AG08395 (cell line): ENCODE measurements at places on chromosomes 6 and 20.

GRCh38 chr6:169915769-169916550 lies 164.5 kb downstream of the ERMARD start:
- DNase-seq, result no peak

DNA sequence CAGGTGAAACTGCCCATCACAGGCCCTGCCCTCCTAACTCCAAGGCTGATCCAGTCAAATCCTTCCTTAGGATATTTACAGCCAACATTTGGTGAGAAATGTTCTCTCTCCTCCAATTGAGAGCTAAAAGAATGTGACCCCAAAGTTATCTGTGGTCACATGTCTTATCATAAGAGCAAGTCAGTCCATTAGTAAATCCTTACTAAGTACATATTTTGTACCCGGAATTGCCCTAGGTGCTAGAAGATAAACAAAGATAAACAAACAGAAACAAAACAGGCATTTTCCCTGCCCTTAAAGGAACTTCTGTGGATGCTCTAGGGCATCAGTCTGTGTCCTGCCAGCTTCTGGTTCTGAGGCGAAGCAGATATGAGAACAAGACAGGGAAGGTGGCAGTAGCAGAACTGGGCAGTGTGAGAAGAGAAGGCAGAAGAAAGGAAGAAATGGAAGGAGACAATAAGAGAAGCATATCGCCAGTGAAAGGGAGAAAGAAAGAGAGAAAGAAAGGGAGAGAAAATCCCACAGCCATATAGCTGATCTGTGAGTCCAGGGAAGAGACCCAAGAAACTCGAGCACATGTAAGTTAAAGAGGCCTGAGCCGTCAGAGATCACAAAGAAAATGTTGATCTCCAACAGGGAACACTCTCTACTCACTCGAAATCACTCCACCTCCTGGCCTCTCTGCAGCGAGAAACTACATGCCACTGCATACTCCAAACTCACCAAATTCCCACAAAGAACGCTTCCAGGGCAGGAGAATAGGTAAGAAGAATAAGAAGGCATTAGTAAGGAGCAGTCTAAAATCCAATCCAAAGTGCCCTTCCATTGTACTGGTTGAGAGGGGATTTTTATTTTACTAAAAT lies 41.7 kb downstream of the CDK5RAP1 start:
- DNase-seq, result no peak

DNA sequence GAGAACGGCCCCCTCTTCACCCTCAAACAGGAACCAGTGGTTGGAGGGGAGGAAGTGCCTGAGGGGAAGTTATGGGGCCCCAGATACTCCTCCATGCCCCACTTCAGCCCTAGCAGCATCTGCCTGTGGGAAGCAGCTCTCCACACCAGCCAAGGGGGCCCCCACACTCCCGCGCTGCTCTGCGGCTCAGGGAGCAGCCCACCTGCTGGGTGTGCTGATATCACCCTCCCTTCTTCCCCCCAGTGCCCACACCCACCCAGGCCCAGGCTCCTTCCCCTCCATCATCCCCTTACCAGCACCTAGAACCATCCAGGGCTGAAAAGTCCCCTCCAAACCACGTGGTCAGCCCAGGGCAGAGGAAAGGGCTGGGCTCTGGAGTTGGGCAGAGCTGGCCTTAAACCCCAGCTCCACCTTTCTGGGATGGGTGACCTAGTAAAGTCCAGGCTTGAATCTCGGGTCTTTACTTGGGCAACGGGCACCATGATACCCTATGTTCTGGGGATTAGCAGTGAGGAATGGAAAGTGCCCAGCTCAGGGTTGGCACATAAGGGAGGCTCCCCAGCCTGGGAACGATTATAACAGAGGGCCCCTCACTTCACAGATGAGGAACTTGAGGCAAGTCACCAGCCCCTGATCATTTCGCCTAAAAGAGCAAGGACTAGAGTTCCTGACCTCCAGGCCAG lies 663 bp downstream of the LST1 start:
- no peak for DNase-seq

DNA sequence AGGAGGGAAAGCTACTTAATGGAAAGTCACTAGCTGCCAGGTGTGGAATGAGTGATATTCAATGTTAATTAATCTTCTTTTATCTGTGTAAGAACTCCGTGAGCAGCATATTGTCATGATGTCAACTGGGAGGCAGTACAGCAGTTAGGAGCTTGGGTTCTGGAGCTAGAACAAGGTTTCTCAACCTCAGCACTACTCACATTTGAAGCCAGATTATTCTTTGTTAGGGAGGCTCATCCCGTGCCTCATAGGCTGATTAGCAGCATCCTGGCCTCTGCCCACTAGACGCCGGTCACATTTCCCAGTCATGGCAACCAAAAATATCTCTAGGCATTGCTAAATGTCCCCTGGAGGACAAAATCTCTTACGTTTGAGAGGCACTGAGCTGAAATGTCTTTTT lies 41.2 kb downstream of the BCAS1 start:
- DNase-seq, result no peak

GRCh38 chr6:137167702-137168377 lies 5.6 kb downstream of the IL22RA2 start:
- no peak for DNase-seq

DNA sequence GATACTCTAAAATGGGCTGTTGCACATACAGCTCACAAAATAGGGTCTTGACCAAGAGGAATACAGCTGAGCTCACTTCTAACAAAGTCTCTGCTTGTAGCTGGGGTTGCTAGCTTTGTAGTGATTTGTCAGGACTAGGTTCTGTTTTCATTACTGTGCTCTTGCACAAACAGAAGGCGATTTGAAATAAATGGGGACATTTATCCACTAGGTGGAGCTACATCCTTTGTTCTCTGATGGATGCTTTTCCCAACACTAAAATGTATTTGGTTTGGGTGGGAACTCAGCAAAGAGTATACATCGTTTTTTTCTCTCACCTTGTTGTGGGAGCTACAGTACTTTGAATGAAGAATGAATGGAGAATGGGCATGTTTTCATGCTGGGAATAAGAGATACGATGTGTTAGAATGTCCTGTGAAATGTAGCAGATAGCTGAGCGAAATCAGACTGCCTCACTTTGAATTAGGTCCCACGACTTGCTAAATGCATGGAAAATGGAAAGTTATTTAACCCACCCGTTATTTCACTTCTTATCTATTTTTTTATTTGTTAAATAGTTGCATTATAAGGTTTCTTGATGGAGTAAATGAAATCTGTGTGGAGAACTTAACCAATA lies 494.7 kb upstream of the MAP3K7 start:
- DNase-seq, result peak; percentile 38
